NCI-H1417 treated with DMSO at 0.1 percent for 48 hours (cell line): ENCODE measurements at places on chromosomes 12 and 14.

DNA sequence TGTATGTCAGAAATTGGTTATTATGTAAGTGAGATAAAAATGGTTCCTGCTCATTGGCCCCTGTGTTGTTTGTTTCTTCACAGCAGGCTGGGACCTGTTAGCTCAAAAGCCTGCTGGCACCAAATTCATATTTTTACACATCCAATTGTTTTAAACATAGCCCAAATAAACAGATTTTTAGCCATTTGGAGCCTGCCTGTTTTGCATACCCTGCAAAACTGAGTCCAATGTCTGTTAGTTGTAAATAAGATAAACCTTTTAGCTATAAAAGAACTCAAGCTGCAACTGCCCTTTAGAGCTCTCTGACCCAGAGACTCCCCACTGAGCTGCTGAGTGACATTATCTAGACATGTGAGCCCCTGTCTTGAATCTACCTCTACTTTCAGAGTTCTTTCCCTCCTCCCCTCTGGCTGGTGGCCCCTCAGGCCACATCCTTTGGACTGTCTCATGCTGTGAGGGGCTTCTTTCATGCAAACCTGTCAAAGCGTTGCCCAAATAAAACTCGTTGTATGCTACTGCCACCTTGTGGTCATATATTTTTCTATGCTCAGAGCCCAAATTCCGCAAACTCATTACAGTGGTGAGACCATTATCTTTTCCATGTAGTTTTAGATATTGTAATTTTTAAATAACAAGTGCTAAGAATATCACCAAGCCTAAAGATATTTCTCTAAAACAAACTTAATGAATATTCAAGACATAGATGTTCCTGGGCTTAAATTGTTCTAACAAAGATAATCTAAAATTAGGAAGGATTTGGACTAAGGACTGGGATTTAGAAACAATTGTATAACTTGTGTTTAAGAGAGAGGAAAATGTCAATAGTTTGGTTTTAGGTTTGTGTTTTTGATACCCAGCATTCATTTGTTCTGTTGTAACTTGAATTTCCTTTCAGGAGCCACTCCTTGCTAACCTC, 337.9 kb downstream of the AACS start:
- no peak for DNase-seq

- DNase-seq, result no peak
Observed at GRCh38 chr12:106584104-106585064, 1.6 kb downstream of the RFX4 start.

DNA sequence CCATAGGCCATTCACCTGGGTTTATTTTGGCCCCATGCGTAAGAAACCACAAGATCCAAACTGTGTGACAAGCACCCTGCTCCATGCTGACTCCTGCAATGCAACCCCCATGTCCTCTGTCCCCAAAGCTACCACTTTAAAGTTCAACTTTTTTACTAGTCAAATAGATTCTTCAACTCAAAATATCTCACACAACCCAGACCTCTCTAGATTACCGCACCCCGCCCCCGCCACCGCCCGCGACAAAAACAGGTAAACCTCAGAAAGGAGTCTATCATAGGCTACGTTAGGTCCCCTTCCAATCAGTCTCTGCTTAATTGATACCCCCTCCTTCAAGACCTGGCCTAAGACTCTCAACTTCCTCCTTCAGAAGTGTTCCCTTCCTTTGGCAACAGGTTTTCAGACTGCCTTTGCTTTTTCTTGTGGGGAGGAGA, 2.2 kb downstream of the ZFP36L1 start:
- DNase-seq, result no peak

GRCh38 chr14:74983343-74983742, 19.4 kb upstream of the EIF2B2 start:
- no peak for DNase-seq

DNA sequence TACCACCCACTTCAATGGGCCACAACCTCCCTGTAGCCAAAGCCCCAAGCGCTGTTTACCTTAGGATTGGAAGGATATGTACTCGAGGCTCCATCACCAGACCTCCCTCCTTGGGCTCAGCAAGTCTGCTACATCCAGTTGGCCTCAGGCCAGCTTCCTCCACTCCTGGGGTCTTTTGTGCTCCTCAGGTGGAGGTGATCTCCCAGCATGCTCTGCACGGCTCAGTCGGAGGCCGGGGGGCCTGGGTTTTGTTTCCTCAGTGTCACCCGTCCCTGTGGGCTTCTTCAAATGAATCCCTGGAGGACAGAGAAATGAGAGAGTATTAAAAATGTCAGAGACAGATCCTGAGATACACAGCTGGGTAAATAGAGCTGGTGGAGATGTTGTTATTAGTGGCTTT, 723.1 kb upstream of the TBX3 start:
- DNase-seq, result no peak

DNA sequence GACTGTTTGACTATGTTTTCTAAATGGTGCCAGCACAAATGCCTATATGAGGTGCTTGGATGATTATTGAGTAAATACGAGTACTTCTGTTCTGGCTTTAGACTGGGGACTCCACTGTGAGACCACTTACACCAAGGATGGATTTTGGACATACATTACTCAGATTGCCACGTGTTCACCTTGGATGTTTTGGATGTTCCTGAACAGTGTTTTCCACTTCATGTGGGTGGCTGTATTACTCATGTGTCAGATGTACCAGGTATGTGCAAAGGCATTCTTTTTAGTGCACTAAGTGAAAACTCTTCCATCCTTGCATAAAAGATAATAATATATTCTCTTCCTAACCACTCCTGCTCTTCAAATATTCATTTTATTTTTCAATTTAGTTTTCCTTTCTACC, 30.7 kb downstream of the CSRP2 start:
- no peak for DNase-seq

GRCh38 chr12:131176266-131176665, 222.6 kb downstream of the ADGRD1 start:
- DNase-seq, result no peak

DNA sequence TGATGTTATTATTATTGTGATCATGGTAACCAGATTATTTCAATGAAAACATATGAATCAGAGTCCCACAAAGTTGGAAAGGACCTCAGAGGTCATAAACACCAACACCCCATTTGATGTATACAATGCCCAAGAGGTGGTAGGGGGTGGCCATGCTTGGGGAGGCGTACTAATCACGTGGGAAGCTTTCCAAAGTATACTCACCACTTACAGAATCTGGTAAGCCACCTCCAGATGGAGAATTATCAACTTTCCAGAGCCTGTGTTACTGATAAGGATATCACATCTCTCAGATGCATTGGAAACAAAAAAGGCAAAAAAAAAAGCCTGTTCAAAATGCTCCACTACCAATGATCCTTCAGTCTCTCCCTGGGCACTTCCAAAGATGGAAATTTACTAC, 8.4 kb downstream of the DAD1 start:
- DNase-seq, result no peak

- no peak for DNase-seq
Observed at GRCh38 chr12:78155546-78155945, 324.9 kb downstream of the NAV3 start.

GRCh38 chr14:56324454-56324853, 206.2 kb downstream of the PELI2 start:
- no peak for DNase-seq

GRCh38 chr12:31944299-31944698, 14.9 kb upstream of the RESF1 start:
- DNase-seq, result no peak

DNA sequence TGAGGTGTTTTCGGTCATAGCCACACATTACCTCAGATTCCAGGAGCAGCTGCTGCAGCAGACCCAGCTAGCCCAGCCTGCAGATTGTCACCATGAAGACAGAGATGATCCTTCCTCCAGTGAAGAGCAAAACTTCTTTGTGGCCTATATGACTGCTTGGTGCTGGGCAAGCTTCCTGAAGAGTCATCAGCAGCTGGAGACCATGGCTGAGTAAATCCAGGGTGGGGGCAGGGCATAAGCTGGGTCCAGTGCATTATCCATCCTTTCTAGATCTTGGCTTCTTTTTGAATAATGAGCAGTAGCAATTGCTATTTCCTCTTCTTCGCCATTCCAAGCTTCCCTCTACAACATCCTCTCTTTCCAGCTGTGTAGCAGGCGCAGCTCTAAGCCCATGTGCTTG, 373.1 kb upstream of the DDHD1 start:
- DNase-seq, result no peak

DNA sequence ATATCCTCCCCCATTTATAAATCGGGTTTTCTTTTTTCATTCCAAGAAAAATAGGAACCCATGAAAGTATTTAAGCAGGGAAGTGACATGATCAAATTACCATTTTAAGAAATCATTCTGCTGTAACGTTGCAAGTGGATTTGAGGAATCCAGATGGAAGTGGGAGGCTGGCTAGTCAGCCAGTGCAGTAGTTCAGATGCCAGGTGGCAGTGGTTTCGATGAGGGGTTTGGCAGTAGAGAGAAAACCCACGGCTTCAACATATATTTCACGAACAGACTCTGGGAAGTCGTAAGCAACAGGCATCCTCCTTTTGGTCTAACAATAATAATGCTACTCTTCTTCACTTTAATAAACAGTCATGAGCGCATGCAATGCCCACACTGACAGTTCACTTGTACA, 25.0 kb downstream of the PDZRN4 start:
- DNase-seq, result no peak

DNA sequence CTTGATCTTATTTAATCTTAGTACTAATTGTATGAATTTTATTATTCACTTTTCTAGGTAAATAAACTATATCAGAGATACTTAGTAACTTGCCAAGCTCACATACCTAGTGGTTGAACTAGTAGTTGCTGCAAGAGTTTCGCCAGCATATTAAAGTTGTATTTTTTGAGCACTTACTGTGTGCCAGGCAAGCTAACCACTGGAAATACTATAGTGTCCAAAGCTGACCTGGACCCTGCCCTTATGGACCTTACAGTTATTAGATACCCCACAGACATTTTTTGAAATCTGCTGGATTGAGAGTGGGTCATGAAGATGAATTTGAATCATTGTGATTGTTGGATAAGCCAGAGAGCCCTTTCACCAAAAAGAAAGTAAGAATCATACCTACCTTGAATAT, 125.0 kb downstream of the RAD51B start:
- DNase-seq, result no peak

- no peak for DNase-seq
Observed at GRCh38 chr14:89232265-89233070, 184.6 kb downstream of the FOXN3 start.

DNA sequence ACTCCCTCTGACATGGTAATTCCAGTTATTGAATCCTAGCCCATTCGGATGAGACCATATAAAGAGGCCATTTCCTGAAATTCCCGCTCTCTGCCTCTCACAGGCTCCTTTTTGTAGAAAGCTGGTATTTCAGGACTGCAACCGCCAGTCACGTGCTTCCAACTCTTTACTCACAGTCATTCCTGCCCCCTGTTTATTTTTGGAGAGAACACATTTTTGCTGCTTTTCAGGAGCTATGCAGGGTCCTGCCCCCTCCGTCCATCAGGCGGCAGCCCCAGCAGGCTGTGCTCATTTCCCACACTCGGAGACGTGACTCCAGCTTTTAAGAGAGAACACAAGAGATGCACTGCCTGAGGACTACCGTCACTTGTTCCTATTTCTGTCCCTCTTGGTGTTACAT, 26.8 kb downstream of the IFT43 start:
- DNase-seq, result no peak

GRCh38 chr12:28893365-28893764, 255.7 kb upstream of the FAR2 start:
- no peak for DNase-seq

DNA sequence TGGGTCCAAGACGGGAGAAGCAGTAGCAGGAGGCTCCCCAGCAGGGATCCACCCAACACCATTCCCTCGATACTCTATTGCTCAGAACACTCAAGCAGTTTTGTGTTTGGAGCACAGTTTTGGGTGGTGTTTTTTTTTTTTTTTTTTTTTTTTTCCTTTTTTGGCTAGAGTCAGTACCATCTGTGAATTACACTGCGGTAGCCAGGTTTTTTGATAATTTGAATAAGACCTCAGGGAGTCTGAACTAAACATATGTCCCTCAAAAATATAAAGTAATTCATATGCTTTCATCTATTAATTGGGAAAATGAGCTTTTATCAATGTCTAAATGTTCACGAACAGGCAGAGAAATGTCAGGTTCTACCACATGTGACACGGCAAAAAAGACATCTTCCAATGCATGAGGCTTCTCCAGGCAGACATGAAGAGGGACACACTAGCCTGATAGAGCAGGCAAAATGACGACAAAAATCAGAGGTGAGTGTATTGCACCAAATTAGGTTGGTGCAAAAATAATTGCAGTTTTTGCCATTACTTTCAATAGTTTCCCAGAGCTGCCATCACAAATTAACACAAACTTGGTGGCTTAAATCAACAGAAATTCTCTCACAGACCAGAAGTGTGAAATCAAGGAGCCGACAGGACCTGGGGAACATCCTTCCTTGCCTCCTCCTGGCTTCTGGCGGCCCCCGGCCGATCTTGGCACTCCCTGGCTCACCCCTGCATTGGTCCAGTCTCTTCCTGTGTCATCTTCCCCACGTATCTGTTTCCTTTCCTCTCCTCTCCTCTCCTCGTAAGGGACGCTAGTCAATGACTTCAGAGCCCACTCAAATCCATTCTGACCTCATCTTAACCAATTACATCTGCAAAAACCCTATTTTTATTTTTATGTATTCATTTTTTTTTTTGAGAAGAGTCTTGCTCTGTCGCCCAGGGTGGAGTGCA, 33.9 kb downstream of the FOXN3 start:
- DNase-seq, result no peak

DNA sequence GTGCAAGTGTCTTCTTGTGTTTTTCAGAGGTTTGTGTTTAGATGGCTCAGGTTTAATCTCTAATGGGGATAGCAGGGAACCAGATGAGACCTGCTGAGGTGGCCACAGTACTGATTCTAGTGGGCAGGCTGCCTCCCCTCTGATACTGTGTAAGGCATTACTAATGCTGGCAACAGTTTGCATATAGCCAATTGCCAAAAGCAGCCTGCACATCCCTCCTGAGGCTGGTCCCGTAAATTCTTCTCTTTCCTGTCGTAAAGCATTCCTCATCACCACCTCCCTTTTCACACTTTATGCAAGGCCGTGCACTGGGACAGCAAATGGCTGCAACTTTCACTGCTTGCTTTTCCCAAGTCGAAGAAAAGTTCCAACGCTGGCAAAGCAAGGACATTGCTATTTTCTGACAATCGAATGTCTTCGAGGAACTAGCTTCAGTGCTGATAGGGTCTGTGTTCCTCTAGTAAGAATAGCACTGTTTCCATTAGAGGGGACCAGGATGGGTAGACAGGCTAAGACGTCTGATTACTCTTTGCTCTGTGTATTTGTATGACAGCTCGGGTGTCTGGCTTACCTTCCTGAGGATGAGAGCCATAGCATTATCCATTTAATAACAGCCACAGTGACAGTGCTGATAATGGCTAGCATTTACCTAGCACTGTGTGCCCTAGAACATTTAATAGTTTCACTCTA, 178.2 kb upstream of the HIF1A start:
- no peak for DNase-seq

DNA sequence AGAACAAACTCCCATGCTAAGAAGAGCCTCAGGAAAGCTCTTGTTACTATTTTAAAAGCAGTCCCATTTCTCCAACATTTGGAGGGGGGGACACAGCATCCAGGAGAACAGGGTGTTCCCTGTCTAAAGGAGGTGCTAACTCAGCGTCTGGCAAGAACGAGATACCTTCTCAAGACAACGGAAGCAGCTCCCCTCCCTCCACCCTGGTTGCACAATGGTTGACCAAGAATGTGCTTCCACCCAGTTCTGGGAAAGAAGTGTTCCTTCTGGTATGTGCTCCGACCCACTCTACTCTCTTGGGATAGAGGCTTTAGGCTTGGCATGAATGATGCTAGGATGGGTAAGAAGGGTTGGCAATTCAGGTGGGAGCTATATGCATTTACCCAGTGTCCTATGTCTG, 1.5 kb upstream of the KRT6A start:
- no peak for DNase-seq
